ENCODE measurements at places on chromosomes 5 and 9.

DNA sequence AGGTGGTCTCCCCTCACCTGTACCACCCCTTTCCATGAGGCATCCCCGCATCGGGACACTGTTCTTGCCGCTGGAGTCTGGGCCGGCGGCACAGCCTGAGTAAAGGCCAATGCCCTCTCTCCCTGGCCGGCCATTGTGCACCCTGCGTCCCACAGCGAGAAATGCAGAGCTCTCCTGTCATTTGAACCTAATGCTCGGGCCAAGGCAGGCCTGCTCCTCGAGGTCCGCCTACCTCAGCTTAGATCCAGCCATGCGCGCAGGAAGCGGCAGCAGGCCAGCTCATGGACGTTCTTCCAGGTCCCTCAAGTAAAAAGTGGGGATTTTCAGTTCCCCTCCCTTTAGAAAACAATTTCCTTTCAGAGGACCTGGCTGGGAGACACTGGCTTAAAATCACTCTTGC is 135.0 kb downstream of the HSD17B3 start:
- DNase-seq: no peak

- peak; percentile 27 for DNase-seq
Observed at GRCh38 chr9:21611891-21612290, 129.8 kb upstream of the IFNE start.

- DNase-seq: no peak
Observed at GRCh38 chr9:71857159-71857558, 53.8 kb downstream of the ABHD17B start.

DNA sequence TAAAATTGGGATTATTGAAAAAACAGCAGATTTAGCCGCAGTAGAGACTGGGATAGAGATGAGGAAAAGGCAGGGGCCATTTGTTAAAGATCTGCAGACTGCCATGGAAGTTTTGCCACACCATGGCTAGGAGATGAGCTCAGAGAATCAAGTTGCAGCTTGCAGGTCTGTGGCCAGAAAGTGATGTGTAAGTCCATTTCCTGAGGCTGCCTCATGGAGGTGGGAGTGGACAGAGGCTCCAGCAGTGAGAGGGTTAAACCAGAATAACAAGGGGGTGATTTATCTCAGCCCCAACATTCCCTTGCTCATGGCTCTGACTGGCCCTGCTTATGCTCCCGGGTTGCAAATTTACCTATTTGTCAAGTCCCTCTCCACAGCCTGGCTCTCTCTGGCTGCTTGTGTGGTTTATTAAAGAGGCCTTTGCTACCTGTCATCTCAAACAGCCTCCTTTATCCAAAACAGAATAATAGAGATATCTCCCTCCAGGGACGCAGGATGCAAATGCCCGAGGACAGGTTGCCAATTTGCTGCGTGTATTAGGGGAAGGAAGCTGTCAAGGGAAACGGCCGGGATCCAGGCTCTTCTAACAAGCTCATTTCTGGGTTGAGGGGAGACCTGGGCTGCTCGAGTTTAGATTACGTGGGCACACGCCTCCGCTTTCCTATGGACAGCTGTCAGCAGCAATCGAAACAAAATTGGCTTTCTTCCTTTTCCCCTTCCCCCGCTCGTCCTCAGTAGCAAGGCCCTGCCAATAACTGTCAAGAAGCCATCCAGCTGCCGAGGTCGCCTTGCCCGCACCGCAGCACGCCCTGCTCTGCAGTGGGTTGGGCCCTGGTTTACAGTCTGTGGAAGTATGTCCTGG is 72.8 kb upstream of the PITX1 start:
- DNase-seq: no peak

- no peak for DNase-seq
Observed at GRCh38 chr9:34334337-34334824, 5.0 kb downstream of the NUDT2 start.

DNA sequence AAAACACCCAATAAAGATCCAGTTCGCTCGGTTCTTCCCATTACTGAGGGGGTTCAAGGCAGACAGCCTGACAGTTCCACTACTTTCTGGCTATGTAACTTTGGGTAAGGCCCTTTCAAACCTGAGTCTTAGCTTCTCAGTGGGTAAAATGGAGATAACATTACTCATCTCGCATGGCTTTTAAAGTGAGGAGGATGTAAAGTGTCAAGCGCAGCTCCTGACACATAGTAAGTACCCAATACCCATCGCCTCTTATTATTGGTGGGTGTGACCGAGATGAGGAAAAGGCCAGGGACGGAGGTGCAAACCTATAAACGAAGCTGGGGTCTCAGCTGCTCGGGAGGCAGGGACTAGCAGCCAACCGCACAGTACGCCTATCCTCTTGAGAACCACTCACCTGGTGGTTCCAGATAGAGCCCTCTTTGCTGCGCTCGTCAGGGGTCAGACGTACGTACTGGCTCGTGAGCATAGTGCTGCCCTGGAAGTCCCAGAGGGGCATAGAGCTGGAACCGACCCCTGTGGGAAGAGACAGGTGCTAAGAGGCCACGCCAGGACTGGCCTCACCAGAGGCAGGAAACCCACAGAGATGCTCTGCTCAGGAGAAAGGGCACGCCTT is 584 bp downstream of the LMAN2 start:
- DNase-seq: no peak

- peak; percentile 16 for DNase-seq
Observed at GRCh38 chr9:134689321-134690181, 47.9 kb downstream of the COL5A1 start.

DNA sequence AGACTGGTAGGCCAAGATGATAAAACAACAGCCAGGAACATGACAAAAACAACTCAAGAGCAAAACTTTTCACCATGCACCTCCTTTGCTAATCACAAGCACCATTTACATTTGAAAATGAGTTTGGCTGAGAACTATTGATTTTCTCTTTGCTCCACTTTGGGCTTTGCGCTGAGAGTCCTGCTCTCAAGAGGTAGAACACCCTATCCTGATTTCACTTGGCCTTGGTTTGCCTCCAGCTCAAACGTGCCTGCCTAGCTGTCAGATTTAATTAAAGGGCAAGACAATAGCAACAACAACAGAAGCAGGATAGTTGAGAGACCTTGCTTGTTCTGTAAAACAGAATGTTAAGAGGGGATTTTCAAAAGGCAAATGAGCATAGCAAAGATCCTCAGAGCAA is 128.2 kb upstream of the ASTN2 start:
- no peak for DNase-seq

- no peak for DNase-seq
Observed at GRCh38 chr5:74313896-74314295, 326.6 kb downstream of the ENC1 start.

GRCh38 chr5:69525490-69525889 is 32.9 kb downstream of the OCLN start:
- no peak for DNase-seq
